ENCODE measurements at places on chromosomes 7 and 10.

GRCh38 chr7:145474009-145474686 is 638.3 kb upstream of the TPK1 start:
- no peak overlapping the region for H3K4me3 ChIP-seq
- H3K36me3 ChIP-seq = no peaks in the 10 kb centered on the region
- DNase-seq = no peak
- H3K27ac ChIP-seq = no peak overlapping the region

- no peaks in the 10 kb centered on the region for H3K4me1 ChIP-seq
- no peak for DNase-seq
- H3K4me3 ChIP-seq = no peak overlapping the region
- no peaks in the 10 kb centered on the region for H3K36me3 ChIP-seq
- no peaks in the 10 kb centered on the region for H3K27me3 ChIP-seq
These were observed 13.2 kb upstream of the LMBR1 start for GRCh38 chr7:156906200-156906649.

DNA sequence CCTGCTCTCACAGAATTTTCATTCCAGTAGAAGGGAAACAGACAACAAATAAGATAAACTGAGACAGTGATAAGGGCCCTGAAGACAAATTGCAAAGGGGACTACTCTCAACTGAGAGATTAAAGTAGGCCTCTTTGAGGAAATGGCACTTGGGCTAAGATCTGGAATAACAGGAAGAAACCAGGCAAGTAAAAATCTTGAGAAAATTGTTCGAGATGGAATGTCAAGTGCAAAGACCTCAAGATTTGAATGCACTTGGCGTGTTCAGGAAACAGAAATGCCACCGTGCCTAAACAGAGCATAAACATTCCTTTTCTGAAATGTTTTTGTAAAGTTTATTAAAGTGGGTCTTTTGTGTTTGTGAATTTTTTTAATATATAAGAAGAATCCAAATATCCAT is 10.7 kb downstream of the ARMH3 start:
- H3K36me3 ChIP-seq = no peaks in the 10 kb centered on the region
- H3K27ac ChIP-seq = no peak overlapping the region
- H3K27me3 ChIP-seq = no peaks in the 10 kb centered on the region
- no peak for DNase-seq
- peaks cover 9% of the 10 kb centered on the region for H3K4me1 ChIP-seq

- H3K4me1 ChIP-seq = no peaks in the 10 kb centered on the region
- DNase-seq = no peak
- H3K4me3 ChIP-seq = no peak overlapping the region
- no peak overlapping the region for H3K27ac ChIP-seq
These were observed 8.8 kb upstream of the ADO start for GRCh38 chr10:62795762-62796161.

- no peak overlapping the region for H3K27ac ChIP-seq
- H3K27me3 ChIP-seq = no peaks in the 10 kb centered on the region
- H3K4me1 ChIP-seq = no peaks in the 10 kb centered on the region
- H3K4me3 ChIP-seq = no peak overlapping the region
These were observed 213.2 kb upstream of the CTBP2 start for GRCh38 chr10:125373546-125373945.

GRCh38 chr10:68562661-68563570 is 2.8 kb downstream of the TET1 start:
- peaks cover 13% of the 10 kb centered on the region for H3K27me3 ChIP-seq
- peak overlapping the region; percentile 50 for H3K27ac ChIP-seq
- no peak for DNase-seq
- peaks cover 42% of the 10 kb centered on the region for H3K4me1 ChIP-seq
- no peaks in the 10 kb centered on the region for H3K36me3 ChIP-seq

DNA sequence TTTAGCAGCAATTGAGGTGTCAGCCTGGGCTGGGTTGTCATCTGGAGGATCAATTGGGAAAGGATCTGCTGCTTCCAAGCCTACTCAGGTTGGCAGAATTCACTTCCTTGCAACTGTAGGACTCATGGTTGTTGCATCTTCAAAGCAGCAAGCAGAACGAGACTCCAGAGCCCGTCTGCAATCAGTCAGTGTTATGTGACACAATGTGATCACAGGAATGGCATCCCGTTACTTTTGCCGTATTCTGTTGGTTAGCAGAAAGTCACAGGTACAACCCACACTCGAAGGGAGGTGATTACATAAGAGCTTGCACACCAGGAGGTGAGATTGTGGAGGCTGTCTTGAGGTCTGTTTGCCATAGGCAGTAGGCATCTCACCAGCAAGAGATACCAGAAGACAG is 15.4 kb upstream of the LYZL1 start:
- H3K4me1 ChIP-seq = no peaks in the 10 kb centered on the region
- no peak overlapping the region for H3K27ac ChIP-seq
- H3K36me3 ChIP-seq = no peaks in the 10 kb centered on the region
- no peaks in the 10 kb centered on the region for H3K27me3 ChIP-seq
- no peak overlapping the region for H3K4me3 ChIP-seq

DNA sequence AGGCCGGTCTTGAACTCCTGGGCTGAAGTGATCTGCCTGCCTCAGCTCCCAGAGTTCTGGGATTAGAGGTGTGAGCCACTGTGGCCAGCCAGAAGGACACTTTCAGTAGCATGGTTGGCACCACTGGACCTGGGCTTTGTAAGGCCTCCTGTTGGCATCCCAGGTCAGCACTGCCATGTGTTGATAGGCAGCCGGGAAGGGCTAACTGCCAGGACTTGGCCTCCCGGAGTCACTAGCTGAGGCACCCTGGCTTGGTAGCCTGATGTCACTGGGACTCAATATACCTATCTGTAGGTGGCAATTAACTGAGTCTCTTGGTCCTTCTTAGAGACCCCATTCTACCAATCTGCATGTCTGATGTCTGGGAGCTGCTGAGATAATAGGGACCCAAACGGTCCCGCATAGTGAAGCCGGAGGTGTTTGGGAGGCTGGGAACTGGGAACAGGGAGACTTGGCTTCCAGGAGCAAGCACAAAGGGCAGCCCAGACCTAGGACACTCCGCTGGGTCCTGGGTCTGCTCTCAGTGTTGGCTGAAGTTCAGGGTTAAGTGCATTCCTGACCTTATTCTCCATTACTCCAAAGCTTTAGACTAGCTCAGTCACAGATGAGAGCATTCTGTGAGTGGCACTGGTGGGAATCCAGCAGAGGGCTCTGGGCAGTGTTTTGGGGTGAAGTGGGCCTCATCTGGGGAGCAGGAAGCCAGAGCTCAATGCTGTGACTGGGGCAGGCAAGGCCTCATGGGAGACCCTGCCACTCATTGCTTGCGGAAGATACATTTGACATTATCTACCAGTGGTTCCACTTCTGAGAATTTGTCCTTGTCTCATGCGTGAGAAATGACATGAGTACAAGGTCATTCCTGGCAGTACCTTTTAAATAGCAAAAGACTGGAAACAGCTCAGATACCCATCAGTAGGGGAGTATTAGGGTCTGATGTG is 2.7 kb downstream of the LHPP start:
- no peak overlapping the region for H3K27ac ChIP-seq
- no peak overlapping the region for H3K4me3 ChIP-seq
- H3K36me3 ChIP-seq = no peaks in the 10 kb centered on the region
- peaks cover 32% of the 10 kb centered on the region for H3K4me1 ChIP-seq
- no peak for DNase-seq

DNA sequence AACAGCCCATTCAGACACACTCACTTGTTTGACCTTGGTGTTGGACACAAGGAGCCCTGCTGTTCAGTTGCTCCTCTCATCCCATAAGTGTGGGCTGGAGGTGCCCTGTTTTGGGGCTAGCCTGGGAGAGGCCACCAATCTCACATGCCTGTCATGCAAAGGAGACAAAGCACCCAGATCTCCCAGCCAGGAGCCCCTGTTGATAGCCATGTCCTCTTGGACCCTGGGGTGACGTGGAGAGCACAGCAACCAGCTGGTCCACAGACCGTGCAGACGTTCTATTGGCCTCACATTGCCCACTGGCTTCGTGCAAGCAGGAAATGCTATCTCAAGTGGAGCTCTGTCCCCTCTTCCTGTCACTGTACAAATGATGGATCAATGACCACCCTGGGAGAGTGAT is 240.8 kb downstream of the RPS24 start:
- no peak overlapping the region for H3K27ac ChIP-seq
- no peaks in the 10 kb centered on the region for H3K4me1 ChIP-seq
- no peak for DNase-seq

GRCh38 chr7:12553416-12553815 is 17.1 kb upstream of the SCIN start:
- no peak for DNase-seq
- H3K4me3 ChIP-seq = no peak overlapping the region
- H3K27me3 ChIP-seq = no peaks in the 10 kb centered on the region
- no peaks in the 10 kb centered on the region for H3K4me1 ChIP-seq
- no peak overlapping the region for H3K27ac ChIP-seq
- H3K36me3 ChIP-seq = no peaks in the 10 kb centered on the region

DNA sequence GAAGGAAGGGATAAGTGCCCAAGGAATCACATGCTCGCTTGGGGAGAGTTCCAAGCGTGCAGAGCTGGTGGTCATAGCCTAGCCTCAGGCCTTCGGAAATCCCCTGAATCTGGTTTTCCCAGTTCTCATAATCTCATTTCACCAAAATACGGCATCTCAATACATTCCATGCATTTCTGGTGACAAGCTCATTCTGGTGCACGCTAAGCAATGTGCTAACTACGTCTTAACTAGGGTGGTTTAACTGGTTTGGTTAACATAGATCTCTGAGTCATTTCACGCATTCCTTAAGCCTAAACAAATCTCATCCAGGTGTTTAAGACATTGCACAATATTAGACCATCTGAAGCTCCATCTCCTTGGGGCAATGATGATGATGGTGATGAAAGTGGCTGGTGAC is 72.9 kb upstream of the STEAP1B start:
- no peaks in the 10 kb centered on the region for H3K27me3 ChIP-seq
- H3K27ac ChIP-seq = no peak overlapping the region
- H3K36me3 ChIP-seq = no peaks in the 10 kb centered on the region
- DNase-seq = no peak
- H3K4me3 ChIP-seq = no peak overlapping the region

- no peaks in the 10 kb centered on the region for H3K36me3 ChIP-seq
- no peak overlapping the region for H3K27ac ChIP-seq
- no peak for DNase-seq
- no peaks in the 10 kb centered on the region for H3K4me1 ChIP-seq
- no peaks in the 10 kb centered on the region for H3K27me3 ChIP-seq
These were observed 58.9 kb downstream of the SPOCK2 start for GRCh38 chr10:72029414-72029813.

DNA sequence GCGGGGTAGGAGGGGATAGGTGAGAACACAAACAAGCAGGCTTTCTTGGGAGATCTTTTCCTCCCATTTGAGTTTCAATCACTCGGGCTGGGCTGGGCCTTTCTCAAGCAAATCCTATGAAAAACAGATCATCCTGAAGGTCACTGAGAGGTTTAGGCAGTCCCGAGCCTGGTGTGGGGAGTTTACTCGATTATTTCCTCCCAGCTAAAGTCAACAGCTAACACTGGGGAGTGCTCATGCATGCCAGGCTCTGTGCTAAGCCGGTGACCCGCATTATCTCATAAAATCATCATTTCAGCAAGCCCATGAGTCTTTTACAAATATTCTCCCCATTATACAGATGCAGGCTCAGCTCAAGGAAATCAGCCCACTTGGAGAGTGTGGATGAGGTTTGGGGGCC is 85.0 kb upstream of the PAX2 start:
- no peaks in the 10 kb centered on the region for H3K36me3 ChIP-seq

GRCh38 chr7:141949911-141950310 is 3.1 kb upstream of the CLEC5A start:
- H3K4me1 ChIP-seq = no peaks in the 10 kb centered on the region
- H3K27ac ChIP-seq = no peak overlapping the region
- no peak overlapping the region for H3K4me3 ChIP-seq
- no peaks in the 10 kb centered on the region for H3K27me3 ChIP-seq
- no peak for DNase-seq

DNA sequence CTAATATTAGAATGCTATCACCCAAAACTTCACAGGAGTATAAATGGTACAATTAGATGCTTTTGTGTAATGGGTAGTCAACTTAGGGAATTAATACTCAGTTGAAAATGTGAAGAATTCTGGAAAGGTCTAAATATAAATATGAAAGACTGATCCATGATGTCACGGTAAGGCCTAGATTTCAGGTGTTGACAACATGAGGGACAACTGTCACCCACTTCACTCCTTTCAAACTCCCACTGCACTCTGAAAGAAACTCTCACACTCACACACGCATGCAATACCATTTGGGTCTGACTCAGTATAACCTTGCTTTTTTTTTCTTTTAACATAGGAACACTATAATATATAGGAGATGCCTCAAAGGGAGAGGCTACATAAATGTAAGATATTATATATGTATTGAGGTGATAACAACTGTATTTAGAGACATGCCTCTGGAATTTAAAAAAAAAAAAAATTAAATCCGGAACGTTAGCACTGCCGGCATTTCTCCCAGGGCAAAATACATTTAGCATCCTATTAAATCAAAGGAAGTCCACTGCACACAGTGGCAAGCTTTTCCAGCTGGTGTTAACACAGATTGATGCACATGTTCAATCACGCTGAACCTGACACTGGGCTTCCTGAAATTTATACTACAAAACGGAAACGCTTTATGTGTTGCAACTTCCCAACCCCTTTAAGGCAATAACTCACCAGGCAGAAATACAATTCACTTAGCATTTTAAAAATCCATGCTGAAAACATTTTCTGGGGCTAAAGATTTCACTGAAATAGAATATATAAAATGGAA is 74.9 kb downstream of the RSU1 start:
- no peak for DNase-seq
- no peaks in the 10 kb centered on the region for H3K27me3 ChIP-seq
- no peak overlapping the region for H3K27ac ChIP-seq
- no peaks in the 10 kb centered on the region for H3K4me1 ChIP-seq
- peaks cover 5% of the 10 kb centered on the region for H3K36me3 ChIP-seq

- DNase-seq = no peak
- no peak overlapping the region for H3K4me3 ChIP-seq
- H3K36me3 ChIP-seq = no peaks in the 10 kb centered on the region
- H3K27ac ChIP-seq = no peak overlapping the region
- H3K27me3 ChIP-seq = no peaks in the 10 kb centered on the region
These were observed 1279.2 kb upstream of the AUTS2 start for GRCh38 chr7:68319061-68319460.

GRCh38 chr10:80685355-80685754 is 147.7 kb downstream of the SH2D4B start:
- no peaks in the 10 kb centered on the region for H3K36me3 ChIP-seq
- no peak overlapping the region for H3K27ac ChIP-seq
- no peak for DNase-seq
- no peak overlapping the region for H3K4me3 ChIP-seq
- no peaks in the 10 kb centered on the region for H3K4me1 ChIP-seq
- no peaks in the 10 kb centered on the region for H3K27me3 ChIP-seq

DNA sequence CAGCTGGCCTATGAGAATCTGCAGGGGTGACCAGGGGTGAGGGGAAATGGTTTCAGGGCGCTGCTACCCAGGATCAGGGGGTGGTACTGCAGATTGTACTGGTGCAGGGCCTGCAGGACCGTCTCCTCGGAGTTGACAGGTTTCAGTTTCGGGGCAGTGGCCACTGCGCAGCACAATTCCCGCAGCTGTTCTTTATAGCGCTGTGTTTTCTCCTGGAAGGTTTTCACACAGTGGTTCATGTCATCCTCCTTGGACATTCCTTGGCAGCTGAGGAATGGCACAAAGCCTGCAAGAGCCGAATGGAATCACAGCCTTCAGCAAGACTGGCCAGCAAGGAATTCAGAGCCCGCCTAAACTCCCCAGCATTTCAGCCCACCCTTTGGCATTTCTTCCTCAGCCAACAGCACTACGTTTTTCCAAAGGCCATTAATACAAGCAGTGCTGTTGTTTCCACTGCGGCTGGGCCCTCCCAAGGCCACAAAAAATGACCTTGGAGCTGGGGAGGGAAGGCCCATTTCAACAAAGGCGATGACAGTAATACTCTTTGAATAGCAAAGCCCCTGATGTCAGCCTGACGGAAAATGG is 44.9 kb downstream of the PNLIPRP2 start:
- peak overlapping the region; percentile 29 for H3K4me3 ChIP-seq
- H3K4me1 ChIP-seq = peaks cover 13% of the 10 kb centered on the region
- H3K27ac ChIP-seq = peak overlapping the region; percentile 26
- H3K27me3 ChIP-seq = peaks cover 7% of the 10 kb centered on the region
- peak; percentile 77 for DNase-seq
